Adipocyte (in vitro differentiated cells): ENCODE measurements at places on chromosomes 13 and 19.

GRCh38 chr19:48445256-48445605 lies 552 bp upstream of the GRWD1 start:
- DNase-seq, result peak; percentile 93

DNA sequence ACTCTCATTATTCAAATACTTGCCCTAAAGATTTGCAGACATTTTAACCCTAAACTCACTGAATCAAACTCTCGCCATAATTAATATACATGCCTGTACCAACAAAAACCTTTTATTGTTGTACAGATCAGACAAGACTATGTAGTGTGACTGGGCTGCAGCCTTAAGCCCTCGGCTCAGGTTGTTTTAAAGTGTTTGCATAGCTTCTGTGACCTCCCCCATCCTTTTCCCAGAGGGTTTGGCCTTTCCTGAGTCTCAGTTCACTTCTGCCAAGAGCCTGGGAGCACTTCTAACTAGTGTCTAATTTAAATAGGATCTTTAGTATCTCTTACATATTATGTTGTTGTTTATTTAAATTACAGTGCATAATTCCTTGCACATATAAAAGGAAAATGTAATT lies 158.2 kb downstream of the HS6ST3 start:
- no peak for DNase-seq

DNA sequence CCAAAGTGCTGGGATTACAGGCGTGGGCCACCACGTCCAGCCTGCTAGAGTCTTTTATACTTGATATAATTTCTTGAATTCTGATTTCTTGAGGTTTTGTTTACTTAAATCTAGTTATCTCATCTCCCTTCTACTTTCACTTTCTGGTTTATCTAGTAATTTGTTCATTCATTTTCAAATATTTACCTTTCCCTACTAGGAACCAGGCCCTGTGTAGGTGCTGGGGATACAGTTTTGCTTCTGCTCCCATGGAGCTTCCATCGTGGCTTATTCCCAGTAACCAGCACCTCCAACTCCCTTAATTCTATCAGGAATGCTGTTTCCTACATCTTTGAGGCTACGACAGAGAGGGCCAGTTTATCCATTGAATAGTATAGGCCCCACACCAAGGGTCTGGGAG lies 24.1 kb upstream of the TRIM13 start:
- no peak for DNase-seq

DNA sequence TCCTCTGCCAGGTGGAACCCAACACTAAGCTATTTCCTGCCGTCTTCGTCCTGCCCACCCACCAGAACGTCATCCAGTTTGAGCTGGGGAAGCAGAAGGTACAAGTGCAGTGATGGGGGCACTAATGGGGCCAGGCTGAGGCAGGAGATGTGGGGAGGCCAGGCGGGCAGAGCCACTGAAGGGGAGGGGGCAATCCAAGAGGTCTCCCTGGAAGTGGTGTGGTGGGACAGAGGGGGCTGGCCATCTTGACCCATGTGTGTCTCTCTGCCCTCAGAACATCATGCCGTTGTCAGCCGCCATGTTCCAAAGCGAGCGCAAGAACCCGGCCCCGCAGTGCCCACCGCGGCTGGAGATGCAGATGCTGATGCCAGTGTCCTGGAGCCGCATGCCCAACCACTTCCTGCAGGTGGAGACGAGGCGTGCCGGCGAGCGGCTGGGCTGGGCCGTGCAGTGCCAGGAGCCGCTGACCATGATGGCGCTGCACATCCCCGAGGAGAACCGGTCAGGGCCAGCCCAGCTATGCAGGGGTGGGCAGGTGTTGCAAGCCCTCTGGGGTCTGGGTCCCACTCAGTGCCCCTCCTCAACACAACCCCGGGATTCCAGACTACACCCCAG lies 49.6 kb downstream of the RYR1 start:
- DNase-seq, result no peak

DNA sequence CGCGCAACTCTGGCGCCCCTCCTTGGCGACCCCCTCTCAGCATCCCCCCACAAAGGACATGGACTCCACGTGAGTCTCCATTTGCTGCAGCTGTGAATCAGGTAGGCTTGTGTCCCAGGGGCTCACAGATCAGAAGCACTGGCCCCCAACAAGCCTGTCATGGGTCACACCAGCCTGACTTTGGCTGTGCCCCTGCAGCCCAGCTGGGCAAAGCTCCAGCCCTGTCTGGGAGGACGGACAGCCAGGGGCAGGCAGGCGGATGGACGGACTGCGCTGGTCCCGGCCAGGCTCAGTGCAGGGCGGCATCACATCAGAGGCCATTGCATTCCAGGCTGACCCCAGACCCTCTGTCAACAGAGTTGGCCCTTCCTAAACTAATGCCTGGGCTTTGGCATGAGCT lies 28.4 kb upstream of the ISYNA1 start:
- DNase-seq, result no peak
